ENCODE measurements at places on chromosomes 16 and 17.

GRCh38 chr16:7585705-7586104 is 253.1 kb downstream of the RBFOX1 start:
- no peak for DNase-seq

GRCh38 chr17:59345476-59345875 is 14.0 kb downstream of the YPEL2 start:
- no peak for DNase-seq

GRCh38 chr16:65660390-65660789 is 538.5 kb upstream of the CDH11 start:
- no peak for DNase-seq

- no peak for DNase-seq
These were observed 9.1 kb downstream of the SOX8 start for GRCh38 chr16:990516-991291.

- DNase-seq: no peak
These were observed 36.1 kb downstream of the SNX11 start for GRCh38 chr17:48143629-48144028.

GRCh38 chr17:63704836-63705235 is 4.9 kb upstream of the LIMD2 start:
- DNase-seq: no peak

DNA sequence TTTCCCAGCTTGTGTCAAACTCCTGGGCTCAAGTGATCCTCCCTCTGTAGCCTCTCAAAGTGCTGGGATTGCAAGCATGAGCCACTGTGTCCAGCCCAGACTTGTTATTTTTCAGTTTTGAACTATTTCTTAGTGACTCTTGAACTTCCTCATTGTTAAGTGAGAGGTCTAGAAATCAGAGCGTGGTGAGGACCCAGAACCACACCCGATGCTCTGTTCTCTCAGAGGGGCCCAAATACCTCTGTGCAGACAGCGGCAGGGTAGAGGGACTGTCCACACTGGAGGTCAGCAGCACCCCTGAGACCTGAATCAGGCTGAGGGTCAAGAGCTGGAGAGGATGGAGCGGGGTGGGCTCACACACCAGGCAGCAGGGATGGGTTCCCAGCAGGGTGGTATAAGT is 47.7 kb upstream of the MEAK7 start:
- DNase-seq: no peak

- no peak for DNase-seq
These were observed 84.8 kb upstream of the TNRC6C start for GRCh38 chr17:77873500-77874302.

GRCh38 chr17:70366386-70366785 is 197.1 kb downstream of the KCNJ2 start:
- DNase-seq: no peak

DNA sequence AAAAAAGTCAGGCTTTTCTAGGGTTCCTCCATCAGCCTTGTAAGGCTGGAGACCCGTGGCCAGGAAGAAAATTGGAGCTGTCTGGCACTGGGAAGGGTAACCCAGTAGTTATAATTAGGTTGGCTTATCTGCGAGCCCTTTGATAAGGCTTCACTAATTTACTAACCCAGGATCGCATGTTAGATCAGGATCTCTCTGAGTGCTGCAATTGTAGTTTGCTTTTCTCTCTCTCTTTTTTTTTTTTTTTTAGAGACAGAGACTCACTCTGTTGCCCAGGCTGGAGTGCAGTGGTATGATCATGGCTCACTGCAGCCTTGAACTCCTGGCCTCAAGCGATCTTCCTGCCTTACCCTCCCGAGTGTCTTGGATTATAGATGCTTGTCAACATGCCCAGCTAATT is 17.0 kb downstream of the ABCC1 start:
- DNase-seq: no peak

Data from stimulated activated CD8-positive, alpha-beta memory T cell treated with anti-CD3 and anti-CD28 coated beads, Interleukin-4, amount 100 ng/mL, for 48 hours (primary cell).